ENCODE measurements at places on chromosomes 6 and 20.

DNA sequence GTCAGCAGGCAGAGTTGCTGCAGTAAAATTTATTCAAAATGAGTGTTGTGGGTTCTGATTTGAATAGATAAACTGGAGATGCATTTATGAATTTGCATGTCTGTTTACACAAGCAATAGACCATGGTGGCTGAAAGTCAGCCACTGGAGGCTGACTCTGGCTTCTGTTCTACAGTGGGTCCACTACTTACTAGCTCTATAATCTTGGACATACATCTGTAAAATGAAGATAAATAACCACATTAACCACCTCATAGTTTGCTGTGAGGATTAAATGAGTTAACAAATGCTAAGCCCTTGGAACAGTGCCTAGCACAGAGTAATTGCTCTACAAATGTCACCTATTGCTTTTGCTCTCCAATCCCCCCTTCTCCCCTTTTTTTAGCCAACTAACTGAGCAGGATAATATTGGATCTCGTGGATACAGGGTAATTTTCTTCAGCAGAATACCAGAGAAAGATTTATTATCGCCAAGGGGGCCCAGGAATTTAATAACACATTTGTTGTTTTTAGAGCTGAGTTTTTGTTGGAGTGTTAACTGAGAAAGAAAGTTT lies 1.4 kb upstream of the PM20D2 start:
- DNase-seq: peak; percentile 73

- DNase-seq: no peak
These were observed 44.4 kb upstream of the SIM1 start for GRCh38 chr6:100509101-100509500.

DNA sequence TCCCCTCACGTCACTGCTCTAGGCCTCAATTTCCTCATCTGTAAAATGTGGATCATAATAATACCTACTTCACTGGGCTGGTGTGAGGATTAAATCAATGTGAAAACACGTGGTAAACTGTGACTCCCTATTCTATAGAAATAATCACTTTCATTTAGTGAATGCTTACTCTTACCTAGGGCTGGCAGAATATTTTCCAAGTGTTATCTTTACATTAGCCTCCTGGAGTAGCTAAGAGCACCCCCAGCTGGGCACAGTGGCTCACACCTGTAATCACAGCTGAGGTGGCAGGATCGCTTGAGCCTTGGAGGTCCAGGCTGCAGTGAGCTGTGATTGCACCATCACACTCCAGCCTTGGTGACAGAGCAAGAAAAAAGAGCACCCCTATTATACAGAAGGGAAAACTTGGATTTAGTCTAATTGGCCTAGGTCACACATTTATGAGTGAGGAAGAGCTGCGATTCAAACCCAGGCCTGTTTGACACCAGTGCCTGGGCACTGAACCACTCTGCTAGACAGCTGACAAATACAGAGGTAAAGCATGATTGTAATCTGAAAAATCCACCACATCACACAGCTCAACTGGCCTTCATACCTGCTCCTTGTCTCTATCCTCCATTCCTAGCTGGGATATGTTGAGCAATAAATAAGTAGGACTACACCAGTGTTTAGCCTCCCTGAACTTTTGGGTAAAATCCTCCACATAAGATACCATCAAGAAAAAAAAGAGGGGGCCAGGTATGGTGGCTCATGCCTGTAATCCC lies 1.4 kb upstream of the SNTA1 start:
- DNase-seq: peak; percentile 13

- no peak for DNase-seq
These were observed 523.0 kb upstream of the FLRT3 start for GRCh38 chr20:14860410-14860814.

GRCh38 chr6:53615633-53616449 lies 49.7 kb downstream of the KLHL31 start:
- DNase-seq: peak; percentile 62

DNA sequence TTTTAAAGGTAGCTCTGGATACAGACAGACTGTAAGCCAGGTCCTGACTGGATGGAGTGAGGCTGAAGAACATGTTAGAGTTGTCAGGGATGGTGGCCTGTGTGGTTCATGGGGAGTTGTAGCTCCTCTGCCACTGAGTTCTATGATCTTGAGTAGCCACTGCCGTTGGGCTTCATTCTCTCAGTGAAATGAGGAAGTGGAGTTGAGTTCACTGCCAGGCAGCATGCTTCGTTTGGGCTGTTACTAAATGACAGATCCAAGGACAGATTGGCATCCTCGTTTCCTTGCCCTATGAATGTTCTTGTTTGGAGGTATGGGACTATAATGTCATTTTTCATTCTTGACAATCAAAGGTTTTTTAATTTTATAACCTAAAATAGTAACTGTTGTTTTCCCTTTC lies 37.2 kb downstream of the SCAND1 start:
- no peak for DNase-seq

DNA sequence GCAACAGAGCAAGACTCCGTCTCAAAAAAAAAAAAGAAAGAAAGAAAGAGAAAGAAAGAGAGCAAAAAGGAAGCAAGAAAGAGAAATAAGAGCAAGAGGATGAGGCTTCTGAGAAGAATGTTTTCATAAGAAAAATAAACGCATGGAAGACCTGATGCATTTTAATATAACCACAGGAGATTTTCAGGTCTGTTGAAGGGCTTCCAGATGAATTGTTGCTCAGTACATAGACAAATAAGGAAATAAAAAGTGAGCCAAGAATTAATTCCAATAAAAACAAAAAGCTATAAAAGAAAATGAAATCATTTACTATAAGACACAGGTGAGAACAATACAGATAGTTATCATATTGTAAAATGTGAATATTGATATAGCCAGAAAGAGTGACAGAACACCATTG lies 43.5 kb downstream of the PERP start:
- no peak for DNase-seq

- DNase-seq: no peak
These were observed 93.7 kb downstream of the TULP4 start for GRCh38 chr6:158405933-158406332.

- DNase-seq: no peak
These were observed 691 bp downstream of the ATRN start for GRCh38 chr20:3471397-3472021.

Data from fibroblast of villous mesenchyme (primary cell).